ENCODE measurements at places on chromosomes 1 and 21. TPM values are rescaled to one million over a fixed set of nuclear protein-coding genes. Genes with fewer than 3 reads are reported as not detected.

Gene PLK3
- 9.7 TPM for total RNA-seq

Gene CASQ2
- not detected for total RNA-seq

Gene S100A4
- total RNA-seq: 39.6 TPM

Gene SLAMF1
- not detected for total RNA-seq

Gene KCNJ15
- not detected for total RNA-seq

Gene PDPN
- 182 TPM for total RNA-seq

DNA sequence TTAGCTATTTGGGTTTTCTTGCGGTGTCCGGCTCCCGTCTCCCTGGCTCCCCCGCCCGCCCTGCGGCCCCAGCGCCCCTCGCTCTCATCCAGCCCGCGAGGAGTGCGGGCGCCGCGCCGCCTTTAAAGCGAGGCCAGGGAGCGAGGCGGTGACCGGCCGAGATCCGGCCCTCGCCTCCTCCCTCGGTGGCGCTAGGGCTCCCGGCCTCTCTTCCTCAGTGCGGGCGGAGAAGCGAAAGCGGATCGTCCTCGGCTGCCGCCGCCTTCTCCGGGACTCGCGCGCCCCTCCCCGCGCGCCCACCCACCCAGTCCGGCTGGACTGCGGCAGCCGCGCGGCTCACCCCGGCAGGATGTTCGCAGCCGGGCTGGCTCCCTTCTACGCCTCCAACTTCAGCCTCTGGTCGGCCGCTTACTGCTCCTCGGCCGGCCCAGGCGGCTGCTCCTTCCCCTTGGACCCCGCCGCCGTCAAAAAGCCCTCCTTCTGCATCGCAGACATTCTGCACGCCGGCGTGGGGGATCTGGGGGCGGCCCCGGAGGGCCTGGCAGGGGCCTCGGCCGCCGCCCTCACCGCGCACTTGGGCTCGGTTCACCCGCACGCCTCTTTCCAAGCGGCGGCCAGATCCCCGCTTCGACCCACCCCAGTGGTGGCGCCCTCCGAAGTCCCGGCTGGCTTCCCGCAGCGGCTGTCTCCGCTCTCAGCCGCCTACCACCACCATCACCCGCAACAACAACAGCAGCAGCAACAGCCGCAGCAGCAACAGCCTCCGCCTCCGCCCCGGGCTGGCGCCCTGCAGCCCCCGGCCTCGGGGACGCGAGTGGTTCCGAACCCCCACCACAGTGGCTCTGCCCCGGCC, 492 bp downstream of the HLX start:
- H3K27ac ChIP-seq: no peak overlapping the region
- H3K4me3 ChIP-seq: peak overlapping the region; percentile 34

DNA sequence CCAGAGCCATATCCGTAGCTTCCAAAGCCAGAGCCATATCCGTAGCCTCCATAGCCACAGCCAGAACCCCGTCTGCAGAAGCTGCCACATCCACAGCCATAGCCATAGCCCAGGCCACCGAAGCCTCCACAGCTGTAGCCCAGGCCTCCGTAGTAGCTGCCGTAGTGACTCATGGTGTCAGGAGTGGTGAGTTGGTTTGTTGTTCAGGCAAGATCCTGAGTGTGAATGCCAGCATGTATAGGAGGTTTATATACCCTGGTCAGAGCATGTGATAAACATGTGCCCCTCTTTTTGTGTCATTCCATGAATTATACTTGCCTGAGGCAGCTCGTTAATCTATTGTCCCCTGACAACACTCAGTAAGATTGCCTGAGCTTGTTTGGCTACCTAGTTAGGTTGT, at the start of gene KRTAP19-1:
KRTAP19-1 (minus strand) TSS at position 223 of the 400 bp plus-strand sequence; CDS start at position 173, 50 bp downstream.
- no peak within 1 kb of the TSS for H3K4me3 ChIP-seq
- no peaks in the 10 kb centered on the region for H3K27me3 ChIP-seq
- DNase-seq: no peak
- no peak within 1 kb of the TSS for H3K27ac ChIP-seq
- no peaks in the 10 kb centered on the region for H3K4me1 ChIP-seq

GRCh38 chr1:193185901-193186731, at the start of gene B3GALT2:
Gene B3GALT2, minus strand, starts transcription at chr1:193186613. Its CDS starts 5,051 bp downstream, at chr1:193181562.
- H3K27me3 ChIP-seq: no peaks in the 10 kb centered on the region
- no peak within 1 kb of the TSS for H3K4me3 ChIP-seq
- DNase-seq: no peak
- no peaks in the 10 kb centered on the region for H3K4me1 ChIP-seq
- no peaks in the 10 kb centered on the region for H3K36me3 ChIP-seq
- H3K27ac ChIP-seq: no peak within 1 kb of the TSS

- H3K4me1 ChIP-seq: no peaks in the 10 kb centered on the region
- peaks cover 15% of the 10 kb centered on the region for H3K27me3 ChIP-seq
- H3K36me3 ChIP-seq: no peaks in the 10 kb centered on the region
- H3K4me3 ChIP-seq: no peak overlapping the region
These were observed 8.0 kb upstream of the PLXNA2 start for GRCh38 chr1:208251911-208252835.

DNA sequence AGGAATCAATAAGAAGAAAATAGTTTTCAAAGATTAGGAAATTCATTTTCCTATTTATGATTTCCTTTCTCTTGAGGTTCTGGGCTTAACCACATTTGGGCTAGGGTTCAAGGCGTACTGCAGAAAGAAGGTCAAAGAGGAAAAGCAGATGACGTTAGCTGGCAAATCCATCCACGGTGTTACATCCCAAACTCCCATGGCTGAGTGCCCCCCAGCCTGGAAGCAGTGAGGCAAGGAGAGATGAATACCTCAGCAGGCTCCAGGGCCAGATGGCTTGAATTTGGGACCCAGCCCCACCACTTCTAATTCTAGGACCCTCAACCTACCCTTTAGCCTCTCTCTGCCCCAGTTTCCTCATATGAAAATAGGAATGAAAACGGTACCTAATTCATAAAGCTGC, 17.7 kb downstream of the SUSD4 start:
- H3K27me3 ChIP-seq: no peaks in the 10 kb centered on the region
- no peak for DNase-seq
- H3K4me3 ChIP-seq: no peak overlapping the region
- H3K27ac ChIP-seq: no peak overlapping the region
- no peaks in the 10 kb centered on the region for H3K36me3 ChIP-seq

DNA sequence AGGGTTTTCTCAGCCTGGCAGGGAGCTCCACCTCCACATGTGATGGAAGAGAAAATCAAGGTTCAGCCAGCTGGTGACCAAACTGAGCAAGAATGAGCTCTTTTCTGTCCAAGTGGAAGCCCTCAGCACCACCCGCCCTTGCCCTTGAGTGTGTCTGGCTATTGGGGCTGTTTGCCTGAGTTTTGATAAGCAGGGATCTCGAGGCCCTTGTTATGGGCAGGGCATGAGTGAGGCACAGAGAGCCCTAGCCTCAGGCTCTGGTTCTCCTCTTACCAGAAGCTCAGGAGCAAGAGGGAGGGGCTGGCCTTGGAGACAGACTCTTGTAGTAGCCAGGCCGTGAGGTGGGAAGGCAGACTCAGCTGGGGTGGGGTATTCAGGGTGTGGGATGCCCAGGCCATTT, 37.5 kb upstream of the ARF1 start:
- H3K27ac ChIP-seq: no peak overlapping the region
- H3K4me3 ChIP-seq: no peak overlapping the region
- H3K36me3 ChIP-seq: no peaks in the 10 kb centered on the region
- H3K4me1 ChIP-seq: no peaks in the 10 kb centered on the region
- no peak for DNase-seq
- H3K27me3 ChIP-seq: peaks cover 34% of the 10 kb centered on the region

GRCh38 chr1:244163861-244164510, 112.9 kb downstream of the ZBTB18 start:
- H3K27ac ChIP-seq: peak overlapping the region; percentile 13
- no peaks in the 10 kb centered on the region for H3K27me3 ChIP-seq
- DNase-seq: no peak

GRCh38 chr1:23816906-23817305, 8.3 kb downstream of the HMGCL start:
- no peak overlapping the region for H3K27ac ChIP-seq
- no peaks in the 10 kb centered on the region for H3K4me1 ChIP-seq
- H3K27me3 ChIP-seq: no peaks in the 10 kb centered on the region
- DNase-seq: no peak
- no peak overlapping the region for H3K4me3 ChIP-seq
- H3K36me3 ChIP-seq: no peaks in the 10 kb centered on the region

DNA sequence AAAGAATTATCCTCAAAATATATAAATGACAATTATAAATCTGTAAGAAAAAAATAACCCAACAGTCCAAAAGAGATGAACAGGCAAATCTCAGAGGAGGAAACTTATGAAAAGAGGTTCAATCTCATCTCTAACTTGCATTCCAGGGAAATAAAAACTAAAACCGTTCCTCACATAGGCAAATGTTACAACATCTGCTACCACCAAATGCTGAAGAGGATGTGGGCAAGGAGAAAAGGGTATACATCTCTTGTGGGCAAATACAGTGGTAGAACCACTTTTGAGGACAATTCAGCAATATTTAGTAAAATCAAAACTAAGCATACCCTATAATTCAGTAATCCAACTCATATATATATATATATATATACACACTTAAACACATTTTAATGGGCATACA, 33.7 kb upstream of the SGIP1 start:
- no peak overlapping the region for H3K27ac ChIP-seq
- no peak overlapping the region for H3K4me3 ChIP-seq
- no peak for DNase-seq
- H3K36me3 ChIP-seq: no peaks in the 10 kb centered on the region
- no peaks in the 10 kb centered on the region for H3K27me3 ChIP-seq

DNA sequence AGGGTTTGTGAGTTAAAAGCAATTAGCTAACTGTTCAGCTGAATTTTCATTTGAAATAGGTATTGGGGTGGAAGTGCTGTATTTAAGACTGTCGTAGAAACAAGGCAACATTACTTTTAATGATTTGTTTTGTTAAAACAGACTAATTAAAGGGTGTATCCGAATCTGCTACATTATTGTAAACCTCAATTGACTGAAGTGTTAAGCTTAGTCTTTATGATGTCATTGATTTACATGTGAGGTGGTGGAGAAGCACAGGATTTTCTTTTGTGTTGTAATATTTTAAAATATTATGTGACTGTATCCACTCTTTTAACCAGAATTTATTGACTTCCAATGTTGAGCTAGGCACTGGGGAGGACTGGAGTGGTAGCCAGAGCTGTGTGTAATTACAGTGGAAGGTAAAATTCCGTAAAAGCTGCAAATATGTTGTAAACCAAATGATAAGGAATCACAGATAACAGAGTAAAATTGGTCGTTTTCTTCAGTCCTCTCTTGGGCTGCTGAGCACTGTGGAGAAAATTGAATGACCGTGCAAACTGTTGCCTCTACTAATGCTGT, 1.6 kb downstream of the HOOK1 start:
- DNase-seq: no peak
- peak overlapping the region; percentile 70 for H3K4me3 ChIP-seq
- no peaks in the 10 kb centered on the region for H3K4me1 ChIP-seq
- H3K27me3 ChIP-seq: no peaks in the 10 kb centered on the region
- no peaks in the 10 kb centered on the region for H3K36me3 ChIP-seq
- H3K27ac ChIP-seq: no peak overlapping the region

- H3K27me3 ChIP-seq: no peaks in the 10 kb centered on the region
- no peaks in the 10 kb centered on the region for H3K4me1 ChIP-seq
- no peak overlapping the region for H3K27ac ChIP-seq
- no peak for DNase-seq
- no peaks in the 10 kb centered on the region for H3K36me3 ChIP-seq
These were observed 4.4 kb downstream of the LCE2C start for GRCh38 chr1:152679459-152679858.

- no peaks in the 10 kb centered on the region for H3K4me1 ChIP-seq
- H3K27ac ChIP-seq: no peak overlapping the region
- no peaks in the 10 kb centered on the region for H3K27me3 ChIP-seq
- no peak overlapping the region for H3K4me3 ChIP-seq
These were observed 511.9 kb upstream of the NCAM2 start for GRCh38 chr21:20486303-20486702.

GRCh38 chr1:110283677-110284076, 55.5 kb upstream of the RBM15 start:
- H3K4me3 ChIP-seq: no peak overlapping the region
- H3K27ac ChIP-seq: no peak overlapping the region
- no peaks in the 10 kb centered on the region for H3K27me3 ChIP-seq
- H3K4me1 ChIP-seq: no peaks in the 10 kb centered on the region

DNA sequence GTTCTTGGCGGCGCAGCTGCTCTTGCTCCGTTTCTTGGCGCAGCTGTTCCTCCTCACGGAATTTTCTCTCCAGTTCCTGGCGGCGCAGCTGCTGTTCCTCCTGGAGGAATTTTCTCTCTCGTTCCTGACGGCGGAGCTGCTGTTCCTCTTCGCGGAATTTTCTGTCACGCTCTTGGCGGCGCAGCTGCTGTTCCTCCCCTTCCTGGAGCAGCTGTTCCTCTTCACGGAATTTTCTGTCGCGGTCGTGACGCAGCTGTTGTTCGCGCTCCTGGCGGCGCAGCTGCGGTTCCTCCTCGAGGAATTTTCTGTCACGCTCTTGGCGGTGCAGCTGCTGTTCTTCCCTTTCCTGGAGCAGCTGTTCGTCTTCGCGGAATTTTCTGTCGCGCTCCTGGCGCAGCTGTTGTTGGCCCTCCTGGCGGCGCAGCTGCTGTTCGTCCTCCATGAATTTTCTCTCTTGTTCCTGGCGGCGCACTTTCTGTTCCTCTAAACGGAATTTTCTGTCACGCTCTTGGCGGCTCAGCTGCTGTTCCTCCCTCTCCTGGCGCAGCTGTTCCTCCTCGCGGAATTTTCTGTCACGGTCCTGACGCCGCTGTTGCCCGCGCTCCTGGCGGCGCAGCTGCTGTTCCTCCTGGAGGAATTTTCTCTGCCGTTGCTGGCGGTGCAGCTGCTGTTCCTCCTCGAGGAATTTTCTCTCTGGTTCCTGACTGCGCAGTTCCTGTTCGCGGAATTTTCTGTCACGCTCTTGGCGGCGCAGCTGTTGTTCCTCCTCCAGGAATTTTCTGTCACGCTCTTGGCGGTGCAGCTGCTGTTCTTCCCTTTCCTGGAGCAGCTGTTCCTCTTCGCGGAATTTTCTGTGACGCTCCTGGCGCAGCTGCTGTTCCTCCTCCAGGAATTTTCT, 7.0 kb downstream of the TCHH start:
- peaks cover 11% of the 10 kb centered on the region for H3K4me1 ChIP-seq
- no peaks in the 10 kb centered on the region for H3K36me3 ChIP-seq
- H3K4me3 ChIP-seq: peak overlapping the region; percentile 5
- H3K27ac ChIP-seq: no peak overlapping the region

GRCh38 chr1:24862775-24863483, 67.1 kb downstream of the RUNX3 start:
- no peaks in the 10 kb centered on the region for H3K4me1 ChIP-seq
- H3K27me3 ChIP-seq: no peaks in the 10 kb centered on the region
- DNase-seq: no peak
- H3K4me3 ChIP-seq: no peak overlapping the region

- H3K4me3 ChIP-seq: no peak overlapping the region
- DNase-seq: no peak
- no peaks in the 10 kb centered on the region for H3K36me3 ChIP-seq
- peaks cover 6% of the 10 kb centered on the region for H3K27me3 ChIP-seq
- no peak overlapping the region for H3K27ac ChIP-seq
These were observed 23.8 kb downstream of the IER5 start for GRCh38 chr1:181112071-181112929.
